ENCODE measurements at places on chromosomes 1 and 21. TPM values are rescaled to one million over a fixed set of nuclear protein-coding genes. Genes with fewer than 3 reads are reported as not detected.

Gene RGS1
- 365 TPM for total RNA-seq

Gene RER1
- total RNA-seq, result 91.9 TPM

Gene RIMS3
- 1.1 TPM for total RNA-seq

Gene AMPD1
- total RNA-seq, result not detected

Gene MPZ
- 9.0 TPM for total RNA-seq

DNA sequence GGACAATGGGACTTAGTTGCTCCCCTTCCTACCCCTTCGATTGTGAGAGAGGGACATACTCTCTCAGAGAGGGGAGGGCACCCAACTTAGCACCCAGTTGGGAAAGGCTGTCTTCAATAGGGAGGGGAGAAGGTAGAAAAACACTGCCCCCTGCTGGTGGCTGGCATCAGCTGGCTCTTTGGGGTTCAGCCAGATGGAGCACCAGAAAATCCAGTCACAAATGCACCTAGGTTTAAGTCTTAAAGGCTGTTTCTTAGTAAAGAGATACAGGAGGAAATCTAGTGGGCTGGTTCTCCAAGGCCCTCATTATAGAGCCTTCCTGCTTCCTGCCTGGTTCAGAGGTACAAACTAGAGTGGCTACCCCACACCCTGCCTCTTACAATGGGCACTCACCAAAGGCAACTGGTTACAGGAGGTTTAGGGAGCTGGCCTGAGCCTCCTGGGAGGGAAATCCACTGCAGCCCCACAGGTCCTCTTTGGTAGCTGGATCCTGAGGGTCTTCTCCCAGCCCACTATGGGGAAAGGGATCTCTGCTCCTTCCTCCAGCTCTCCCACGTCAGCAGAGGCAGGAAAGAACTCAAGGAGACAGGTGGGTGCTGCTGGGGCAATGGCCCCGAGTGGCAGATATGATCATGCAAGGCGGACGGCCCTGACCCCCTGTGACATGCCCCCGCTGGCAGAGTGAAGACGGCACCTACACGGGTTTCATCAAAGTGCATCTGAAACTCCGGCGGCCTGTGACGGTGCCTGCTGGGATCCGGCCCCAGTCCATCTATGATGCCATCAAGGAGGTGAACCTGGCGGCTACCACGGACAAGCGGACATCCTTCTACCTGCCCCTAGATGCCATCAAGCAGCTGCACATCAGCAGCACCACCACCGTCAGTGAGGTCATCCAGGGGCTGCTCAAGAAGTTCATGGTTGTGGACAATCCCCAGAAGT lies 28.3 kb downstream of the EIF2D start:
- DNase-seq, result peak; percentile 84

- no peak for DNase-seq
Observed at GRCh38 chr1:109838838-109839240, 71.8 kb upstream of the CSF1 start.

- DNase-seq, result no peak
Observed at GRCh38 chr1:204571631-204572030, 55.4 kb downstream of the MDM4 start.

GRCh38 chr1:176543360-176544129 lies 80.6 kb downstream of the PAPPA2 start:
- no peak for DNase-seq

GRCh38 chr1:189563784-189564183 lies 913.9 kb downstream of the BRINP3 start:
- DNase-seq, result no peak

- DNase-seq, result no peak
Observed at GRCh38 chr1:70738624-70739023, 309.0 kb downstream of the PTGER3 start.

DNA sequence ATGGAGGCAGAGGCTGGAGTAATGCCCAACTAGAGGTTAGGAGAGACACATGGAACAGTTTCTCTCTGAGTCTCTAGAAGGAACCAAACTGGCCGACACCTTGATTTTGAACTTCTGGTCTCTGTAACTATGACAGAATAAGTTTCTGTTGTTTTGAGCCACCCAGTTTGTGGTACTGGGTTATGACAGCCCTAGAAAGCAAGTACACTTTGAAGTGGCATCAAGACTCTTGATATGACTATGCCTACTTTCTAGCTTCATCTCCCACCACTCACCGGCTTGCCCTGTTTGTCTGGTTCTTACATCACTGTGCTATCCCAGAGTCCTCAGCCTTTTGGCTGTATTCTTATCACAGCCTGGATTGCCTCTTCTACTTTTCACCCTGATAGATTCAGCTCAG lies 230.3 kb upstream of the USP24 start:
- DNase-seq, result no peak

Data from natural killer cell (primary cell).